ENCODE measurements at places on chromosomes 13 and 19.
A peak's percentile ranks its signal among the peaks of the same experiment; 100 is the strongest.

DNA sequence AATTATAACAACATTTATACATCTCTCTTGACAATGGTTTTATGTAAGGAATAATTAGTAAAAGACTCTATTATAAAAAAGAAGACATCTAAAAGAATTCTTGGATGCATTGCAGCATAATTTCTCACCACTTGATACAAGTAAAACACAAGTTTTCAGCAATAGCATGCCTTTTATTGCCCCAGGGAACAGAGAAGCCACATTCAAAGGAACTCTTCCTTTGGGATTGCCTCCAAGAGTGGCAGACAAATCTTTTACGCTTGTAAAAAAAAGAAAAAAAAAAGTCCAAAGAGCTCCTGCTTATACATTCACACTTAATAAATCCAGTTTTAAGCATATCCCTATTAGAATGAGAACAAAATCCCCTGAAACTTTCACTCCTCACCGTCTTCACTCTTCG lies 2357.8 kb upstream of the PCDH20 start:
- DNase-seq = no peak

GRCh38 chr13:37475966-37476365 lies 122.6 kb downstream of the POSTN start:
- no peak for DNase-seq

DNA sequence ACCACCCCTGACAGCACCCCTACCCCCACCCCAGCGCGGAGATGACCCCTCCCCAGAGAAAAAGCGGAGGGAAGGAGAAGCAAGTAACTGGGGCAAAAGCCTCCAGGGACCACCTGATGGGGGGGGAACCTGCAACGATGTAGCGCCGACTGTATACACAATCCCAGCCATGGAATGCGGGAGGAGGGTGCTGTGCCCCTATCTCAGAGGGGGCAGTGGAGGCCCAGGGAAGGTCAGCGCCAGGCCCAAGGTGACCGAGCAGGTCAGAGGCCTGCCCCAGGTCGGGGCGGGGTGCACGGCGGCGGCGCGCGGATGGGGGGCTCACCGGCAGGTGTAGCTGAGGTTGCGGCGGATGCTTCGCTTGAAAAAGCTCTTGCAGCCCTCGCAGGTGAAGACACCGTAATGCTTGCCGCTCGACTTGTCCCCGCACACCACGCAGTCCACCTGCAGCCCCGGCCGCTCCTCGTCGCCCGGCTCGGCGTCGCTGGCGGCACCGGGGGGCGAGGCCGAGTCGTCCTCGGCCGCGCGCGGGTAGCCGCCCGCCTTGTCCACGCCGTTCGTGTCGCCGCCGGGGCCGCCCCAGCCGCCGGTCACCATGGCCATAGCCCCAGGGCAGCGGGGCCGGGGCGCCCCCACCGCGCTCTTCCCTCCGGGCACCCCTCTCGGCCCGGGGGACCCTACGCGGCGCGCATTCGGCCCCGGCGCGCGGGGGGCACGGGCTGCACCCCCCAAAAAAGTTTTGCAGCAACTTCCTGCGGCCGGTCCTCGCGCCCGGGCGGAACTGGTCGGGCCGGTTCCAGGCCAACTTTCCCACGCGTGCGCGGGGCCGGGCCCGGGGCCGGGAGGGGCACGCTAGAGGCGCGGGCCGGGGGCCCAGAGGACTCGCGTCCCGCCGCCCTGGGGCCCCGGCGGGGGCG lies 843 bp downstream of the NR2F6 start:
- no peak for DNase-seq

DNA sequence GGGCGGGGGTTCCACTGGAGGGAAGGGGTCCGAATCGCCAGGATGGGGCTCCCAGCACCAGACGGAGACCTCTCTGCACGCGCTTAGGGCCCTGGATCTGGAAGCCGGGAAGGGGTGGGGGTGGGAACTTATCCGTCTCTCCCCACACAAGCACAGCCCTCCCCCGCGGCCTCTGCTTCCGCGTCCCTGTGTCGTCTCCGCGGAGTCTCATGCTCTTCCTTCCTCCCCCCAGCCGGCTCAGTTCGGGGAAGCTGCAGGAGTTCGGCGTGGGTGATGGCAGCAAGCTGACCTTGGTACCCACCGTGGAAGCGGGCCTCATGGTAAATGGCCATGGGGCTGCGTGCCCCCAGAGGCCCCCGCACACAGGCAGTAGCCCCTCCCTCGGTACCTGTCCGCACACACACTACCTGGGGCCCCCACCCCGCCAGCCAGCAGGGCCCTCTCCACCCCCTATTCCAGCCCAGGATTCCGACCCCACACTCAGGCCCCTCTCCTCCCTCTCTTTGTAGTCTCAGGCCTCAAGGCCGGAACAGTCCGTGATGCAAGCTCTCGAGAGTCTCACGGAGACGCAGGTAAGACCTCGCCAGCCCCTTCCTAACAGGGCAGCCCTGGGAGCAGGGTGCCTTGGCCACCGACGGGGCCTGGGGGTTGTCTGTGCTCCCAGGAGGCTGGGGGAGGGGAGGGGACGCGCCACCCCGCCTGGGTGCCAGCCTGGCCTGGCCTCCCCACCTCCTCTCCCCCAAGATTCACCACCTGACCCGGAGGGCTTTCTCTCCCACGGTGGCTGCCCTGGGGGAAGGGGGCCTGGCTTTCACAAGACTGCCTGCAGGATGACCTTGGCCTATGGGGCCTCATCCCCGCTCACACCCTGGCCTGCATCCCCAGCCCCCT lies 3.2 kb downstream of the MIDN start:
- peak; percentile 30 for DNase-seq

DNA sequence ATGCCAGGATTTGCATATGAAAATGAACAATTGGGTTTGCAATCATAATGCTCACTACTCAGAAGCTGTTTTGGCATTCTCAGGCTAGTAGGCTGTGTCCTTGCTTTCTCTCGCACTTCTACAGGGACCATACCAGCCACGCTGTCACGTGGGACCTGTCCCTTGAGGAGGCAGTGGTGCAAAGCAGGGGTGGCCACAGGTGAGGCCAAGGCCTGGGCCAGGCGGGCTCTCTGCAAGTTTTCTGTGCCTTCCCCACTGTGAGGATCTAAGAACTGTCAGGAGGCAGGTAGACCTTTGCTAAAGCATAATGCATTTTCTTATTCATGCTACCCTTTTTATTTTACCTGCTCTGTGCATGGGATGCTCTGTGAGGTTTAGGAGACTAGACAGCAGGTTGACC lies 89.4 kb upstream of the IRS2 start:
- no peak for DNase-seq

DNA sequence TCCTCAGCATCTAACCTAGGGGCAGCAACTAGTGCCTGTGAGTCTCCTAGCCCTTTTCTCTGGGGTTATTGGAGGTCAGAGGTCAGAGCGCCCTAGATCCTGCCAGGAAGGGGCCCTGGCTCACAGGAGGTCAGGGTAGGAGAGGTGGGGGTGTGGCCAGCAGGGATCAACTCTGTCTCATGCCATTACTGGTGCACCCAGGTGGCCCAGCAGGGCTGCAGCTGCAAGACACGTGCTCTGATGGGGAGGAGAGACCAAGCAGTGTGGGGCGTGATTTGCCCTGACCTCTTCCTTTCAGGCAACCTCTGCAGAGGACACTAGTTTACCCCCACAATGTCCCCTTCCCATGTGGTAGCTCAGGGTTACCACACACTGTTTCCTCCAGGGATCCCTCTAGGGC lies 73.3 kb upstream of the ZNF30 start:
- no peak for DNase-seq

GRCh38 chr19:55272142-55272541 lies 7.8 kb downstream of the HSPBP1 start:
- DNase-seq = no peak

DNA sequence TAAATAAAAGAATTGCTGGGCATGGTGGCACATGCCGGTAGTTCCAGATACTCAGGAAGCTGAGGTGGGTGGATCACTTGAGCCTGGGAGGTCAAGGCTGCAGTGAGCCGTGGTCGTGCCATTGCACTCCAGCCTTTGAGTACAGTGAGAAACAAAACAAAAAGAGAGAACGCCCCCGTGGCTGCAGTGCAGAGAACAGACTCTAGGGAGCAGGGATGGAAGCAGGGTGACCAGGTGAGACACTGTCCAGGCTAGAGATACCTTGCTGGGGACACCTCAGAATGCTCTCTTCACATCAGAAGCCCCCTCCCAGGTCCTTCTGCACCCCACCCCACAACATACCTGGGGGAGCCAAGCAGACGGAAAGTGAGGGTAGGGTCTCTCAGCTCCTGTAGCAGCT lies 24.8 kb downstream of the MAP4K1 start:
- no peak for DNase-seq

- no peak for DNase-seq
Measured at GRCh38 chr13:27965343-27965739, 3.8 kb downstream of the CDX2 start.

Measured in NCI-H446 treated with DMSO at 0.1 percent for 48 hours (cell line).